AG08395 (cell line): ENCODE measurements at places on chromosomes 3 and 15.

DNA sequence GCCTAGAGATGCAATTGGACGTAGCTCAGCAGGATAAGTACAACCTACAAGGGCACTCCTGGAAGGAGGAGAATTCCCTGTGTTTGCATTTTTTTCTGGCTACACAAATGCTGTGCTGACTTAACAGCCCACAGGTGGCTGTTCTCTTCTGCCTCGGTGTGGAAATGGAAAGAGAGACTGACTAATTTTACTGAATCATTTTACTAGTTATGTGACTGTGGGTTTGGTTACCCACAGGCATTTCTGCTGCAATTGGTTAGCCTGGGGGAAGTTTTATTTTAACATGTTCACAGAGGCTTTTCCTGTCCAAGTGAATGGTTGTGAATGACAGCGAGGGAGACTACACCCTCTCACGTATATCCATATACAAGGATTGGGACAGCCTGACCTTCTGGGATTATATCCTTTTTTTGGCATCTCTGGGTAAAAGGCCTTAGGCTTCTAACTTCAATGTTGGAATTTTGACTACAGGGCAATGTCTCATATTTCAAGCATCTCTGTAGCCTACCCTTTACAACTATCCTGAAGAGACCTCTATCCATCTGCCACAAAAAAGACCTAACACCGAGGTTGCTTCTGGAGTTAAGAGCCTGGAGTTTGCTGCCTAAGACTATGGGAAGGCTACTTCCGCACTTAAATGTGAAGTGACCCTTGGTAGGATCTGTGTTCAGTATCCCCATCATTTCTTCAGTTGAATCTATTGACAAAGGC, 67.2 kb upstream of the TP63 start:
- DNase-seq = peak; percentile 89

GRCh38 chr15:62625429-62626033, 417.0 kb upstream of the TPM1 start:
- DNase-seq = peak; percentile 79

- DNase-seq = no peak
These were observed 21.2 kb upstream of the NRG4 start for GRCh38 chr15:76033438-76033837.

GRCh38 chr3:140342668-140343067, 335.2 kb upstream of the TRIM42 start:
- DNase-seq = no peak

DNA sequence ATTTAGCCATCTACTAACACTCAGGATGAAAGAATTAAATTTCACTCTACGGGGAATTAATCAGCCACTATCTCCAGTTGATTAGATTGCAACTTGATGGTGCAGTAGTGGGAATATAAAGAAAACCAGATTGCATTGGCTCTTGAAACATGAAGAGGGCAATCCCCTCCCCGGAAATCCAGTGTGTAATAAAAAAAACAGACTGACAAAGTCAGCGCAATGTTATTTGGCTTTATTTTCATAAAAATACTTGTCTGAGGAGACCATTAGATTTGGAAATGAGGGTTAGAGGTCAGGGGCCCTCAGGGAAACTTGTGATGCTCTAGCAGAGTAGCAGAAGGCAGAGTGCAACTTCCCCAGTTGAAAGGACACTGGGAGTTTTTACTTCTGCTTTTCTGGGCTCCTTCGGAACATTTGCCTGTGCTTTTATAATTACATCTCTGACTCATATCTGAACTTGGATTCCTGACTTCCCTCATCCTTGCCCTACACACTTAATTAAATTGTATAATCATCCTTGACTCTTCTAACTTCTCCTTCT, 326.8 kb downstream of the TUSC7 start:
- peak; percentile 13 for DNase-seq

DNA sequence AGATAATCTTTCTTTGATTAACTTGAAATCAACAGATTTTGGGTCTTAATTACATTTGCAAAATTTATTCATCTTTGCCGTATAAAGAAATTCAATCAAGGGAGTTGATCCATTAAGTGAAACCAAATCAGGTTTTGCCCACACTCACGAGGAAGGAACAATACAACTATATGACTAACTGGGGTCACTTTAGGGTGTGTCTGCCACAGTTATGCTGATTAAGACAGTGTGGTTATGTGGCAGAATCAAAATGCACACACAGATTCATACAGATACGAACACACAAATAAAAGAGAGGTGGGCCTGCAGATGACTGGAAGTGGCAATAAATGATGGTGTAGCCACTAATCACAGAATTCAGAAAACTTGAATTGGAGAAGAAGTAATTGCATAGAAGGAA, 543.5 kb downstream of the GABRG3 start:
- DNase-seq = no peak

GRCh38 chr15:60372227-60372626, 25.6 kb downstream of the ANXA2 start:
- no peak for DNase-seq

- DNase-seq = no peak
These were observed 318.8 kb upstream of the NAALADL2 start for GRCh38 chr3:174540116-174540908.

DNA sequence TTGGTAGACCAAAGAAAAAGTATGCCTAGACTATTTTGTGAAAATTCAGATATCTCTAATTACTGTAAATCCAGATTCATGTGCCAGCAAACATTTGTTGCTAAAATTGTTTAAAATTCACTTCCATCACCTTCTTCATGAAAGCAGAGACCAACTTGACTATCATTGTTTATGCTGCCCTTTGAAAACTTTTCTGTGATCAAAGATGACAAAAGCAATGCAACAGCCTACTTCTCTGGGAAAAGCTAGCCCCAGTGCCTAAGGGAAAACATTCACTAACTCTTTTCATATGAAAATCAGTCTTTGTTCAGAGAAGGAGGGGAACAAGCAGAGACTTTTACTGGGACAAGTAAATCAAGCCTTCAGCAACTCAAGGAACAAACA, 178.0 kb upstream of the P2RY1 start:
- no peak for DNase-seq

- DNase-seq = peak; percentile 44
These were observed 5.6 kb downstream of the FOXL2 start for GRCh38 chr3:138941259-138941885.

DNA sequence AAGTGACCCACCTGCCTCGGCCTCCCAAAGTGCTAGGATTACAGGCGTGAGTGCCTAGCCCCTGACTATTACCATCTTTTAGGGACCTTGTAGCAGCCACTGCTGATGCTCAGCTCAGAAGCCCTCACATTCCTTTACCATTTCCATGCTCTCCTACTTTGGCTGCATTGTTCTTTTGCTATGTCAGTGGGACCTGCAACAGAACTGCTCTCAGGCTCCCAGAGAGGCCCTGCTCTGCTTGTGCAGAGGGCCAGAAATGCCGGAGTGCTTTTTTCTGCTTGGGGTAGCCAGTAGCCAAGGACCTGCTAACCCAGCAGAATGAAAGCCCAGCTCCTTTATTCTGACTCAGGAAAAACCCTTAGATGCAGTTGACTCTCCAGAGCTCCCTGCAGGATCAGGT, 18.3 kb upstream of the PROK2 start:
- DNase-seq = no peak

- no peak for DNase-seq
These were observed 39.8 kb upstream of the DUSP7 start for GRCh38 chr3:52095990-52096775.

DNA sequence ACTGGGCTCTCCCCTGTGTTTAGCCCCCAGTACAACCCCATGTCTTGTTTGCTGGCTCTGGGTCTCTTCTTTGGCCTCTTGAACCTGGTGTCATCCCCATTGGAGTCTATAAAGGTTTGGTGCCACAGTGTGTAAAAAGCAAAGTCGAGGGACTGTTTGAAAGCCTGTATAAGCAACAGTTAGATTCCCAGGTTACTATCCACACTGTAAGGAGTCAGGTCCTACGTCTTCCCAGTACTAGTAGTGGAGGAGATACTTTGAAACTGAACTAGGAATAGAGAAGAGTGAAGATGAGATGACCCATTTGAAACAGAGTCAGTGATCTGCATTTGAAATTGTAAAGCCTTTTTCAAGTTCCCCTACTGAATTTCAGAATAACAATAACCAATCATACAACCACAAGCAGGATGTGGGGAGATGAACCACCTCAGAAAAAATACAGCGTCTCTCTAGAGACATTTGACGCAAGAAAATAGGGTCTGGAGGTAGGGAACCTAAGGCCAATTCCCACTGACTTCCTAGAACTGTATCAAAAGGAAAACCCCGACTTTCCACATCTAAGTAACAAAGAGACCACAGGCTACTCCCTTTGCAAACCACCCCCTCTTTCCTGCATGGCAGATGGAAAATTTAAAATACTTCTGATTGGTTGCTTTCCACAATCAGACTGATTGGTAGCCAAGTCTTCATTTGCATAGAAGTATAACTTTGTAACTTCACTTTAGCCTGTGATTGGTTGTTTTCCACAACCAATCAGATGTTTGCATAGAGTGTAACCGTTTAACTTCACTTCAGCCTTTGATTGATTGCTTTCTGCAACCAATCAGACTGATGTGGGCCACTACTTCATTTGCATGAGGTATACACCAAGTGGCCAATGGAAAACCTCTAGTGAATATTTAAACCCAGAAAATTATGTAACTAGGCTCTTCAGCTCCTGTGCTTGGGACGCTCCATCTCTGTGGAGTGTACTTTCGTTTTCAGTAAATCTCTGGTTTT, 49.9 kb upstream of the NEDD4 start:
- DNase-seq = no peak

DNA sequence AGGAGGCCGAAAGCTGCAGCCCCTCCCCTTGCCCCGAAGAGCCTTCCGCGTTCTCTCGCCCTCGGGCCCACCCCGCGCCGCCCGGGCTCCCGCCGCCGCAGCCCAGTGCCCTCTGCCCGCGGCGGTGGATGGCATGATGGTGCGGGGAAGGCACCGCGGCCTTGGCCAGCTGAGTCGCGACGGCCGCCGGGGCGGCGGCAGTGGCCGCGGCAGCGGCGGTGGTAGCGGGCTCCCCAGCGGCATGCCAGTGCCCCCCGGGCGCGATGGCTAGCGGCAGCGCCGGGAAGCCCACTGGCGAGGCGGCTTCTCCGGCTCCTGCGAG, 1.2 kb downstream of the TLNRD1 start:
- no peak for DNase-seq

DNA sequence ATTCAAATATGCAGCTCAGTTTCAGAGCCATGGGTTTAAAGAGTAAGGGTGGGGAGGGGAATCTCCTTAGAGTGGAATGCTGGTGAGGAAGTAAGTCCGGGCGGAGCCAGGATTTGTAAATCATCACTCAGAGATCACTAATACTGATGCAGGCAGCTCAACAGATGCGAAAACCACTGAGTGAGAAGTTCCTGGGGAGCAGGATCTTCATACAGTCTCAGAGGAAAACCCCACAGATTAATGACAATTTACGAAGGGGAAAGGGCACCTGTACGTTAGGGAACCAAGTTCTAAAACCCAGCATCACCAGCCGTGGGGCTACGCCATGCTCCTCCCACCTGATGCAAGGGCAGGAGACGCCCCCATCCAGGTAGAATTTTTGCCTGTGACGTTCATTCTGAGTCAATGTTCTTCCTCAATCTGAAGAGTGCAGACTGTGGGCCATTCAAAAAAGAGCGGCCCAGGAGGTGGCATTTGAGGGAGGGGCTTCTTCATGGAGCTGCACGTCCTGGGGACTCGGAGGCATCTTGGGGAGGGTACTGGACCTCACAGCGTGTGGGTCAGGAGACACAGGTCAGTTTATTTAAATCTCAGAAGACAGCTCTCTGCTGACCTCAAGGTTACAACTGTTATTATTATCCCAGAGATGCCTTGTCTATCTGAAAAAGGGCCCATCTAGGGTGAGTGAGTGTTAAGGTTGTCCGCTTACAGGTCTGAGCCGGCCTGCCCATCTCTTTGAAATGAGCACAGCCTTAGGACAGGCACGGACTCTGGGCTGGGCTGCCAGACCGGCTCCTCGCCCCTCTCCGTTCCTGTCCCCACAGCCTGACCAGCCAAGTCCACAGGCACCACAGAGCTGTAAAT, 228.0 kb downstream of the XXYLT1 start:
- DNase-seq = no peak

GRCh38 chr3:60392501-60392900, 858.8 kb downstream of the FHIT start:
- DNase-seq = no peak

DNA sequence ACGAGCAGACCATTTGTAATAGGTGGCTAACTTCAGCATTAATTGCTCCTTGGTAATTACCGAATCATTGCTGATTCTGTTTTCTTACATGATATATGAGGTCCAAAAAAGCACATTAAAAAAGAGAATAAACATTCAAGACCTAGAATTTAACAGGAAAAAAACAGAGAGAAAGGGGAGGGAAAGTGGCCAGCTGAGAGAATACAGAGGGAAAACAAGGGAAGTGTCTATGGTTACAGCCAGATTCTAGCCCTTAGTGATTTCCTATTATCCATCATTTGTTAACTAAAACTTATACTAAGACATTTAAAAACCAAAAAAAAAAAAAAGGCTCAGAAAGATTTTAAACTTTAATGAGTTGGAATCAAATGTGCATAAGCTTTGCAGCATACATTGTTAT, 168.7 kb downstream of the LRTM1 start:
- DNase-seq = no peak
